Activated CD4-positive, alpha-beta T cell treated with anti-CD3 and anti-CD28 coated beads for 36 hours (primary cell): ENCODE measurements at places on chromosomes 5 and 9. TPM values are rescaled to one million over a fixed set of nuclear protein-coding genes. Genes with fewer than 3 reads are reported as not detected.

The TMC1 gene
- total RNA-seq: not detected

The UNC13B gene
- 2.7 TPM for total RNA-seq

DNA sequence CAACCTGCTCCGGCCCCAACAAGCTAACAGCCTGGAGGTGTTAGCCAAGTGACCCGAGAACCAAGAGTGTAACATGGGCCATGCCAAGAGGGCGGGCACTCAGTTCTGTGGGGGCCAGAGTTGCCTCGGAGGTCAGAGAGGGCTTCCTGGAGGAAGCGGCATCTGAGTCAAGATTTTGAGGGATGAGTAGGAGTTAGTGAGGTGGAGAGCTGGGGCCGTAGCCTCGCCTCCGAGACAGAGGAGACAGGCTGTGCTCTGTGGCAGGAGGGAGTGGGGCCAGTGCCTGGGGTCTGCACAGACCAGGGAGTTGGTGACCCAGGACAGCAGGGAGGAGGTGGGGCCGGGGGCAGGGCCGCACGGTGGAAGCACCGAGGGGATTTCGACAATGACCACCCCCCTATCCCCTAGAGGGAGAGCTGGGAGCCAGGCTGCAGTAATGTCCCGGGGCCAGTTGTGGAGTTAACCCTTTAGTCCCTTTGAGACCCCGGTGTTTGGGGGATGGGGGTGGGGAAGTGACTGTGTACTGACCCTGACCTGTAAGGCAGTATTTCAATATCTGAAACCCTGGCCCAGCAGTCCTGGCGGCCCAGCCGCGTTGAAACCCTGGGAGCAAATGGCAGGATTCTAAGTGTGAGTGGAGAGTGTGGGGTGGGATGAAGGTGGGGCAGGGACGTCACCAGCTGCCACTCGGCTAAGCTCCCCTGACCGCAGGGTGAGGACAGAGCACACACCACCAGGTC is 148.7 kb upstream of the COL5A1 start:
- H3K4me1 ChIP-seq: no peaks in the 10 kb centered on the region
- H3K4me3 ChIP-seq: no peak overlapping the region
- H3K27me3 ChIP-seq: peaks cover 4% of the 10 kb centered on the region
- no peak overlapping the region for H3K27ac ChIP-seq

The CCDC183 gene
- 0.55 TPM for total RNA-seq

DNA sequence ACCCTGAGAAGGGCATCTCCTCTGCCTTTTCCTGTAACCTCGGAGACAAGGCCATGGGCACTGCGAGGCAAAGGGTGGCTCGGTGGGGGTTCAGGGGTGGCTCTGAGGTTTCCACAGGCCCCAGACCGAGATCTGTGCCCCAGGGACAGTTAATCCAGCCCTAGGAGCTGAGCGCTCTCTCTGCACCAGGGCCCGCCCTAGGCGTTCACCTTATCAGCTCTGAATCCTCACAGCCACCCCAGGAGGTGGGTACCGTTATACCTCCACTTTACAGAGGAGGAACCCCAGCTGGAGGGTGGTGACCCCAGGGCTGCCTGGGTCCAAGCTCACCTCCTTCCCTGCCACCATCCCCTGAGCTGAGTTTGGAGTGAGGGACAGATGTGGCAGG is 2.3 kb upstream of the ENG start:
- H3K27ac ChIP-seq: no peak overlapping the region
- H3K27me3 ChIP-seq: no peaks in the 10 kb centered on the region
- no peak overlapping the region for H3K4me3 ChIP-seq
- H3K4me1 ChIP-seq: peaks cover 32% of the 10 kb centered on the region
- no peak for DNase-seq

The DNAH5 gene
- total RNA-seq: not detected

- no peaks in the 10 kb centered on the region for H3K4me1 ChIP-seq
- H3K27me3 ChIP-seq: no peaks in the 10 kb centered on the region
- no peak overlapping the region for H3K4me3 ChIP-seq
- H3K27ac ChIP-seq: no peak overlapping the region
Observed at GRCh38 chr5:178296066-178296465, 63.5 kb upstream of the PHYKPL start.

- peaks cover 32% of the 10 kb centered on the region for H3K4me1 ChIP-seq
- no peaks in the 10 kb centered on the region for H3K36me3 ChIP-seq
- no peak overlapping the region for H3K4me3 ChIP-seq
- H3K27me3 ChIP-seq: no peaks in the 10 kb centered on the region
- DNase-seq: no peak
- H3K27ac ChIP-seq: no peak overlapping the region
Observed at GRCh38 chr9:70472268-70473249, 58.1 kb upstream of the KLF9 start.

DNA sequence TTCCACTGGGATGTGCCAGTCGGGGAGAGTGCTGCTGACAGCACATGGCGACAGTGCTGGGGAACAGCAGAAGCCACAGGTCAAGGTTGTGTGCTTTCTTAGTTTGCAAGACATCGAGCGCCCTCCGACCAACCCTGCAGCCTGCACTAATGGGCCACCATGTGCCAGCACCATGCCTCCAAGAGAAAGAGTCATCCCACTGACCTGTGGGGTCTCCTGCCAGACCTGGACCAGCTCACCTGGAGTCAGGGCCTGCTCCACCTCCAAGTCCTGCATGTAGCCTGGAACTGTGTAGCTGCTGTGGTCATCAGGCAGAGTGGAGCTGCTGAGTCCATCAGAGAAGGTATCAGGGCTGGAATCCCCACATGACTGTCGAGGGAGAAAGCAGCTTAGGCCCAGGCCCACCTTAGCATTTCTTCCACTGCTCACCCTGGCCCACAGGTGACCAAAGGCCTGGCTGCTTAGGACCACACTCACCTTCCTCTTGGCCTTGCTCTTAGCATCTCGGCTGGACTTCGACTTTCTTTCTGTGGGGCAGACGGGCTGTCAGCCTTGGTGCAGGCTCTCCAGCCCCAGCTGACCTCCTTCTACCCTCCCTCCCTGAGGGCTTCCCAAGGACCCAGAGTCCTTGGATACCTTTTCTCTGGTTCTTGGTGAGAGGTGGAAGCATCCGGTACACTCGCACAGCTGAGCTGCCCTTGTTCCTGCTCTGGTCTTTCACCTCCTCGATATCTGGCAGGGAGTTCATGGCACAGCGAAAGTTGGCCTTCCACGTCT is 4.1 kb downstream of the IRF1 start:
- H3K27me3 ChIP-seq: no peaks in the 10 kb centered on the region
- H3K36me3 ChIP-seq: peaks cover 75% of the 10 kb centered on the region
- peaks cover 54% of the 10 kb centered on the region for H3K4me1 ChIP-seq
- DNase-seq: no peak
